ENCODE measurements at places on chromosomes 6 and 20.

GRCh38 chr6:107179004-107179403 is 63.7 kb upstream of the BEND3 start:
- no peak for DNase-seq

- no peak for DNase-seq
These were observed 84.0 kb downstream of the AGPAT4 start for GRCh38 chr6:161189891-161190290.

DNA sequence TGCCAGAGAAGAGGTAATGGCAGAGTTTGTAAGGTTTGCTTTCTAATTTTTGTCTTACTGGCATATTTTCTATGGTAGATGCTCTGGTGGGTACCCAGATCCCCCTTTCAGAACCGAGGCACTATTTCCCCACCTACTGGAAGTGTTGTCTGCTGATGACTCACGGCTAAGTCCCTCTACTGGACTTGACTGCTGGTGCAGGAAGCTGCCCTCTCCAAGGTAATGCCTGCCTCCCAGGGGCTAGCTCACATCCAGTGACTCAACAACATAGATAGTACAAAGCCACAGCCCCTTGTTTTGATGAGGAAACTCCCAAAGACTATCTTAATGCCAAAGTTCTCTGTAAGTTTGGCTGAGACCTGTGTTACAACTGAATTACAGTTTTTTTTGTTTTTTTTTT is 285.4 kb upstream of the FLRT3 start:
- DNase-seq, result no peak

DNA sequence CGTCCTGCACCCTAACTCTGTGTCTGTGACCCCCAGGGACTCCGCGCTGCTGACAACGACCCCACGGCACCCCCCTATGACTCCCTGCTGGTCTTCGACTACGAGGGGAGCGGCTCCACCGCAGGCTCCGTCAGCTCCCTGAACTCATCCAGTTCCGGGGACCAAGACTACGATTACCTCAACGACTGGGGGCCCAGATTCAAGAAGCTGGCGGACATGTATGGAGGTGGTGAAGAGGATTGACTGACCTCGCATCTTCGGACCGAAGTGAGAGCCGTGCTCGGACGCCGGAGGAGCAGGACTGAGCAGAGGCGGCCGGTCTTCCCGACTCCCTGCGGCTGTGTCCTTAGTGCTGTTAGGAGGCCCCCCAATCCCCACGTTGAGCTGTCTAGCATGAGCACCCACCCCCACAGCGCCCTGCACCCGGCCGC is 129.0 kb downstream of the TAF4 start:
- no peak for DNase-seq

- DNase-seq, result no peak
These were observed 75.2 kb upstream of the SOX4 start for GRCh38 chr6:21518317-21518716.

- DNase-seq, result no peak
These were observed 312.3 kb upstream of the SUPT3H start for GRCh38 chr6:45689926-45690615.

- DNase-seq, result no peak
These were observed 135.1 kb downstream of the OR2B2 start for GRCh38 chr6:27777126-27777525.

GRCh38 chr20:9566977-9567376 is 52.6 kb downstream of the LAMP5 start:
- DNase-seq, result no peak

Data from CD4-positive, alpha-beta T cell treated with Interleukin-2 at 100 ng/mL for 4 hours (primary cell).